Activated CD4-positive, alpha-beta T cell treated with anti-CD3 and anti-CD28 coated beads, Interleukin-2, amount 10 ng/mL, durations not matched to agents 24 days and 14 days (primary cell): ENCODE measurements at places on chromosomes 5 and 9. TPM values are rescaled to one million over a fixed set of nuclear protein-coding genes. Genes with fewer than 3 reads are reported as not detected.

GRCh38 chr9:38181232-38181631 is 112.2 kb upstream of the SHB start:
- DNase-seq, result no peak

FOXD4L4 gene
- not detected in 2 replicates for total RNA-seq

TMC1 gene
- total RNA-seq, result not detected in 2 replicates

- no peak for DNase-seq
Measured at GRCh38 chr5:88792144-88792840, 90.7 kb downstream of the MEF2C start.

DNA sequence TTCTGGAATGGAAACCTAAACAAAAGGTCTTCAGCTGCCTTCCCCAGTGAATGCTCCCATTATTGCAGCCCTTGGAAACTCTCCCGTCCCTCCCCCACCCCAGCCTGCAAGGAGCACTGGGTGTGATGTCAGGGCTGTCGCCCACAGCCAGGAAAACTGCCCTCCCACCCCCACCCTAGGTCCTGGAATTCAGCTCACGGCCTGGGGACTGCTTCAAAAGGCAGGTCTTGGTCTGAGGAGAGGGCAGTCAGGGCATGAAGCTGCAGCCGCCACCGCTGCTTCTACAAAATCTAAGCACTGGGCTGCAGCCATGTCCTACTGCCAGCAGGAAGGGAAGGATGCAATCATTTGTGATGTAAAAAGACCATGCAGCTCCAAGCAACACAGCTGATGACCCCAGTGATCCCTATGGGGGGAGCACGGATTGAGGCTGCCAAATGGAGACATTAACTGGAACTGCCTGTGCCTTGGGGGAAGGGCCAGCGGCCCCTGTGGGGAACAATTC is 11.4 kb downstream of the GRHPR start:
- DNase-seq, result no peak

DNA sequence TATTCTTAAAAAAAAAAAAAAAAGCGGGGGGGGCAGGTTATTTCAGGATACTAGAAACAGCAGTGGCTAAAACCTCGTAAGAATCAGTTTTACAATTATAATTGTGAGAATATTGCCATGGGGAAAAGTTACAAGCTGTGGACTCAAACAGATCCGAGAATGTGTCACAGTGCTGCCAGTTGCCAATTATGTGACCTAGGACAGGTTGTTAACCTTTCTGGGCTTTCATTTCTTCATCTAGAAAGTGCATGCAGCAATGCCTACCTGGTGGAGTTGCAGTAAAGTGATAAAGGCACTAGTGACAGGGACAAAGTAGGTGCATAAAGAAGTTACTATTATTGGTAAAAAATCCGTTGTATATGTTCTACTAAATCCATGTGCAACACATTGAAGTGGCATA is 75.8 kb downstream of the CDH6 start:
- no peak for DNase-seq

DNA sequence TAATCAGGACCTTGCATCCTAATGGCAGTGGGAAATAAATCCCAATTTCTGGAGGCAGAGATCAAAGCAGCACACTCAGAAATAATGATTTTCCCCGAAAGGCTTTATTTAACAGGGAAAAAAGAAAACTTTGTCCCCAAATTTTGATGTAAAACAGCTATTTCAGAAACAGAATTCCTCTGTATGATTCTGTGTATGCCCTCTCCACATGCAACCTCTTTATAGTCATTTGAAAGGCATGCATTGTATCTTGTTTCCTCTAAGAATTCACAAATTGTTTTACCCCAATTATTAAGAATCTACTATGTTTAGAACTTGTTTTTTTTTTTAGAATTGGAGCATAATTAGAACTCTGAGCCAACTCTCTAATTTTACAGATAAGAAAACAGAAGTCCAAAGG is 2.7 kb upstream of the PTAR1 start:
- DNase-seq, result no peak

DNA sequence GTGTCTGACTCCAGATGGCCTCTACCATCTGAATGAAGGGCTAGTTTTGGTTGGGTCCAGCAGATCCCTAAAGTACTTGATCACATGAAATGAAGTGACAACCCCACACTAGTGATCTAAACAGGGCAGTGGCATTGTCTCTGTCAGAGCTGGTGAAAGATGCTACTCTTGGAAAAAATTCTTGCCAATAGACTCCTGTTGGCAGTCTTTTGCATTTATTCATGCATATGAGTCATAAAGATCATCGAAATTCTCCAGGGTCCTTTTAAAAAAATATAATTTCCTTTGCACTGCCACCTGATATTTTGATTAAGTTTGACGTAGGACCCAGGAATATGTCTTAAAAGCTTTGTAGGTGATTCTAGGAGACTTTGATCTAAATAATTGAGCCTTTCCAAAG is 135.1 kb upstream of the ELL2 start:
- no peak for DNase-seq

GRCh38 chr9:72902268-72902667 is 50.6 kb downstream of the ALDH1A1 start:
- no peak for DNase-seq

- DNase-seq, result peak; percentile 81
Measured at GRCh38 chr5:73447530-73448462, 781 bp downstream of the FOXD1 start.

GRCh38 chr5:175479125-175479881 is 943 bp downstream of the SFXN1 start:
- no peak for DNase-seq

DNA sequence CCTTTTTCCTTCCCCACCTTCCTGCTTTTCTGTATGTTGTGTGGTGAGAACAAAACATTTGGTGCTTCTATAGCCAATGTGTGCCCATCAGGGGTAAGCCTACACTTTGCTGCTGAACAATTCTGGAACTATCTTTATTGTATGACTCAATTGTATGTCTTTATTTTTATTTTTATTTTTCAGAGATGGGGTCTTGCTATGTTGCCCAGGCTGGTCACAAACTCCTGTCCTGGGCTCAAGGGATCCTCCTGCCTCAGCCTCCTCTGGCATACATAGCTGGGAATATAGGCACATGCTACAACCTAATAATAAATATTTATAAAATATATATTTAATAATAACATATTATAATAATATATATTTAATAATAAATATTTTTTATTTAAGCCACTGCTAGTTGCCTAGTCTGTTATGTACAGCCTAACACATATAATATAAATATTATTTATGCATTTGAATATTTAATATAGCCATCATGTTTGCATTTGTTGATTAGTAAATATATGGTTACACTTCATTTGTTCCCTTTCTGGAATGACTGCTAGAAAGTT is 11.8 kb upstream of the DMXL1 start:
- DNase-seq, result no peak

PCDHGB1 gene
- total RNA-seq, result 0.14 and 0.19 TPM in 2 replicates

GRCh38 chr9:101738566-101739183 is at the start of gene GRIN3A:
TSS of gene GRIN3A (minus strand) at chr9:101738647. CDS start at chr9:101737979, 668 bp downstream.
- no peak for DNase-seq

DNA sequence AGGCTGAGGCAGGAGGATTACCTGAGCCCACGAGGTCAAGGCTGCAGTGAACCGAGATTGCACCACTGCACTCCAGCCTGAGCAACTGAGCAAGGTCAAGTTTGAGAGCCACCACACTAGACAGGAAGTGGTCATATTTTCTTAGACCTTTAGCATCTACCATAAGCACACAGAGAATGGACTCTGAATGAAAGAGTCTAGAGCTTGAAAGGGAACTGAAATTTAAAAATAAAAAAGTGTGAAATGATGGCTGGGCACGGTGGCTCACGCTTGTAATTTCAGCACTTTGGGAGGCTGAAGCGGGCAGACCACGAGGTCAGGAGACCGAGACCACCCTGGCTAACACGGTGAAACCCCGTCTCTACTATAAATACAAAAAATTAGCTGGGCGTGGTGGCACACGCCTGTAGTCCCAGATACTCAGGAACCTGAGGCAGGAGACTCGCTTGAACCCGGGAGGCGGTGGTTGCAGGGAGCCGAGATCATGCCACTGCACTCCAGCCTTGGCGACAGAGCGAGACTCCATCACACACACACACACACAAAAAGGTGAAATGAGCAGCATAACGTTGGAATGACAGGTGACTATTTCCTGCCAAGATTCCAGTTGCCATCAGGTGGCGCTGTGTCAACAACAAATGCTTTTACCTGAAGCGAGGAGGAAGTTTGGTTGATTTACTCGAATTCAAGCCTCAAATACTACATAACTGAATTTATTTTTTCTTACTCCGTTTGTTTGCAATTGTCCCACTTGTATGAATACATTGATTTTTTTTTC is 21.3 kb upstream of the AK3 start:
- peak; percentile 94 for DNase-seq

- no peak for DNase-seq
Measured at GRCh38 chr9:106682420-106682819, 180.5 kb upstream of the ZNF462 start.

MYMK gene
- total RNA-seq, result not detected in 2 replicates
